HS-5 (cell line): ENCODE measurements at places on chromosomes 1 and 21.
A peak's percentile ranks its signal among the peaks of the same experiment; 100 is the strongest.

GRCh38 chr1:222623458-222623857 is 5.6 kb downstream of the MIA3 start:
- no peak for DNase-seq

- DNase-seq, result no peak
These were observed 188.3 kb upstream of the ZRANB2 start for GRCh38 chr1:71269179-71269578.

DNA sequence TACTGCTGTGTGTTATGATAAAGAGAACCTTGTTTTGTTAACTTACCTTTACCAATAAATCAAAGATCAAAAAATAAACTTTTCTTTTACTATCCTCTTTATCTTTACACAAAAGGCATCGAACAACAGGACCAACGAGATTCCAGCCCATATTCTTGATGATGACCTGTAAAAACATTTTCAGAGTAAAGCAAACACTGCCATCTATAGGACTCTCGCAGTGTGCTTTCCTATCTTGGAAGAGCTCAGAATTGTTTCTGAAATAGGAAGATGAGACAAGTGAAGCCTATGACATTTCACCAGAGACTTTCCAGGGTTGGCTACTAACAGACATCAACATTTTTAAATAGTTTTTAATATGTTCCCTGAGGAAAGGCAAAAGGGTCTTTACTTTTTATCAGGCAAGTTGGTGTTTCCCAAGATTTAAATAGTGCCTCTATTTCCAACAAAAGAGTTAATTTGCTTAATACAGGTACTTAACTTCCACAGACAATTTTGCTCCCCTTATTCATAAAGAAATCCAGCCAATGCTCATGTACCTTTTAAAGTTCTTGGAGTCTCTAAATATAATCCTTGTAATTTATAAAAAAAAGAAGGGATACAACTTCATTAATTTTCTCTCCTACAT is 7.3 kb downstream of the GLMN start:
- no peak for DNase-seq

DNA sequence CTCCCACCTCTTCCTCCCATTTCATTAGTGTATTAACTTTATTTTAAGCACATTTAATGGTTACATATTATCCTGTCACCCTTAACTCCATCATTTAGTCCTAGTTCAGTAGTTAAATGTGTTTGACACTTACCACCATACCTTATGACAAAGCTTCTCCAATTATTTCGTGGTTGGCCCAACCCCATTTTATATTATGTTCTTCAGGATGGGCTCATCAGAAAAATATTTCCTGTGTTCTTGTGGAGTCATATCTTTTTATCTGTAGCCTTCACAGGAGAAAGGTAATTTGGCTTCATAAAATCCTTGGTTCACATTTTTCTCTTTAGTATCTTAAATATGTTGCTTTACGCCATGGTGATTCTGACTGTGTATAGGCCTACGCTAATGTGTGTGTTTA is 142.3 kb upstream of the COL6A1 start:
- DNase-seq, result peak; percentile 49

GRCh38 chr1:2344121-2344681 is 47.2 kb downstream of the MORN1 start:
- DNase-seq, result no peak

GRCh38 chr1:175009532-175009931 is 9.8 kb downstream of the CACYBP start:
- no peak for DNase-seq

- DNase-seq, result no peak
These were observed 21.3 kb downstream of the RUNX1 start for GRCh38 chr21:35027563-35028450.

DNA sequence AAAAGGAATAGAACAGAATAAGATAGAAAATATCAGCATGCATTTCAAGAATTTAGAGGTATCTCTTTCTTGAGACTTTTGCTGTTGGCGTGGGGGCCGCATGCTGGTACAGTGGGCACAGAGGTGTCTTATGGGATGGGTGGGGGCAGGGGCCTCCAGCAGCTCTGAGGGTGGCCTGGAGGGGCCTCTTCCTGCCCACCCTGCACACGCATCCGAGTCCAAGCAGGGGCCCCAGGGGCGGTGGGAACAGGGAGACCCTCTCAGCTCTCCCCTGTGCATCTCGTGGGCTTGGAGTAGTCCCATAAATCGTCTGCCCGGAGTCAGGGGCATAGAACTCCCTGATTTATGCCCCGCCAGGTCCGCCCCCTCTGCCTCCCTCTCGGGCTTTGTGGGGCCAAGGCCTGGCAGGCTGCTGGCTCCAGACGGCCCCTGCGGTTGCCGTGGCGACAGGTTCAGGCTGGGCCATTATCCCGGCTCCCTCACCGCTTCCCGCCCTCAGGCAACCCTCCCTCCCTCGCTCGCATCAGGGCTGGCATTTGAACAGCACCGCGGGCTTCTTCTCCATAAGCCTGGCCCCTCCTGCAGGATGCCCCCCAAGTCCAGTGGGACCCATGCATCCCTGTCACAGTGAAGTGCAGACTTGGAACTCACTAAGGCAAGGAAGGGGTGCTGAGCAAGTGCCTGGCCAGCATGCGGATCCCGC is 133.2 kb upstream of the ZBTB40 start:
- DNase-seq, result no peak

DNA sequence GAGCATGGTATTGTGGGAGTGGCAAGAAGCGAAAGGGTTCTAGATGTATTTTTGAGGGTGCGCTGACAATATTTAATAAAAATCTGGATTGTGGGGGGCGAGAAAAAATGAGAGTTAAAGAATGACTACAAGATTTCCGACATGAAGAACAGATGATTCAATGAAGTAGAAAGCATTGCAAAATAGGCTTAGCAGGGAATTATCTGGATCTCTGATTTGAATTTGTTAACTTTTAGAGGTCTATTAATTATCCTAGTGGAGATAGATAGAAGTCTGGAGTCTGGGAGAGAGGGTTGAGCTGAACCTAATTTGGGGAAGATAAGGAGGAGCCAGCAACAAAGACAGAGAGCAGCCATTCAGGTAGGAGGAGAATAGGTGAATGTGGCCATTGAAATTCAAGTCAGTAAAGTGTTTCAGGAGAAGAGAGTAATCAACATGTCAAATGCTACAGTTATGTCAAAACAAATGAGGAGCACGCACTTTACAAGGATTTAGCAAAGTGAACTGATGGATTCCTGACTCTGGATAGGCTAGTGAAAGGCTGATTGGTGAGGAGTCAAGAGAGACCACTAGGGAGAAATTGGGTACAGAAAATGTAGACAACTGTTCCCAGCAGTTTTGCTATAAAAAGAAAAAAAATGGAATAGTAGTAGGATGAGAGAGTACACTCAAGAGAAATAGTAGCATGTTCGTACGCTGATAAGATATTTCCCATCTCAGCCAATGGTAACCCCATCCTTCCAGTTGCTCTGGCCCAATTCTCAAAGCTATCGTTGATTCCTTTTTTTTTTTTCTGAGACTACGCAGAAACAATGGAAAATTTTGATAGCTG is 393.2 kb upstream of the CXADR start:
- no peak for DNase-seq

GRCh38 chr1:31587720-31588423 is 11.6 kb downstream of the TINAGL1 start:
- no peak for DNase-seq

DNA sequence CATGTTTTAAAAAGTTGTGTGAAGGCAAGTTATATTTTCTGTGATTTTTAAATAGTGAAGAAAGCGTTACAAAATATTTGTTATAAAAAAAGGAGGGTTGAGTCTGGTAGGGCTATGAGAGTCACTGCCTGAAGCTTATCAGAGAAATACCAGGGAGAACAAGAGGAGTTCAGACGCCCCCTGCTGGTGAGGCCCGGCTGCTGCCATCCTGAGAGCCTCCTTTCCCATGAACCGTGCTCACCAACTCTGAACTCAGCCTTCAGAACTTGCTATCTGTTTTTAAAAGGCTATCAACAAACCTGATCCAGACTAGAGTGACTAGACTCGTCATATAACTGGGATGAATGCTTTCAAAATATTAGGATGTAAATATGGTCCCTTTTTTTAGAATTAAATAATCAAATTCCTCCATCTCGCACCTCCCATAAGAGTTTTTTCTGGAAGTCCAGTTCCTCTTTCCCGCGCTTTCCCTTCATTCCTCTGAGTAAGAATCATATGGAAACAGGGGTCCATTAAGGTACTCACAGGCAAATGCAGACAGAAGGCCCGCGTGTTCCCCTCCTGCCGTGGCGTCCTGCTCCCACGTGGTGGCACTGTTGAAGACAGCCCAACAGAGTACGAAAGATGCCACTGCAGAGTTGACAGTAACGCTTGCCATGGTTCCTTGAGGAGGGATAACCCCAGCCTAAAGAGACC is 26.2 kb upstream of the SPATA6 start:
- DNase-seq, result peak; percentile 10

GRCh38 chr1:185046668-185047067 is 1.3 kb downstream of the RNF2 start:
- no peak for DNase-seq

GRCh38 chr1:5571861-5572401 is 420.3 kb downstream of the NPHP4 start:
- no peak for DNase-seq

GRCh38 chr1:11736746-11737639 is 1.1 kb downstream of the AGTRAP start:
- peak; percentile 83 for DNase-seq

- DNase-seq, result peak; percentile 92
These were observed 57.3 kb upstream of the EFHD2 start for GRCh38 chr1:15352128-15352957.

GRCh38 chr1:178025613-178026356 is 55.9 kb upstream of the SEC16B start:
- no peak for DNase-seq

- DNase-seq, result peak; percentile 26
These were observed 344.4 kb downstream of the KCTD3 start for GRCh38 chr1:215911406-215911968.

- no peak for DNase-seq
These were observed 30.2 kb upstream of the RNF187 start for GRCh38 chr1:228457017-228457395.

- DNase-seq, result no peak
These were observed 23.1 kb downstream of the IL10RB start for GRCh38 chr21:33289199-33289819.

- DNase-seq, result peak; percentile 72
These were observed 29.3 kb downstream of the AK2 start for GRCh38 chr1:33007190-33008050.

- no peak for DNase-seq
These were observed 130.0 kb upstream of the BACE2 start for GRCh38 chr21:41037936-41038335.

DNA sequence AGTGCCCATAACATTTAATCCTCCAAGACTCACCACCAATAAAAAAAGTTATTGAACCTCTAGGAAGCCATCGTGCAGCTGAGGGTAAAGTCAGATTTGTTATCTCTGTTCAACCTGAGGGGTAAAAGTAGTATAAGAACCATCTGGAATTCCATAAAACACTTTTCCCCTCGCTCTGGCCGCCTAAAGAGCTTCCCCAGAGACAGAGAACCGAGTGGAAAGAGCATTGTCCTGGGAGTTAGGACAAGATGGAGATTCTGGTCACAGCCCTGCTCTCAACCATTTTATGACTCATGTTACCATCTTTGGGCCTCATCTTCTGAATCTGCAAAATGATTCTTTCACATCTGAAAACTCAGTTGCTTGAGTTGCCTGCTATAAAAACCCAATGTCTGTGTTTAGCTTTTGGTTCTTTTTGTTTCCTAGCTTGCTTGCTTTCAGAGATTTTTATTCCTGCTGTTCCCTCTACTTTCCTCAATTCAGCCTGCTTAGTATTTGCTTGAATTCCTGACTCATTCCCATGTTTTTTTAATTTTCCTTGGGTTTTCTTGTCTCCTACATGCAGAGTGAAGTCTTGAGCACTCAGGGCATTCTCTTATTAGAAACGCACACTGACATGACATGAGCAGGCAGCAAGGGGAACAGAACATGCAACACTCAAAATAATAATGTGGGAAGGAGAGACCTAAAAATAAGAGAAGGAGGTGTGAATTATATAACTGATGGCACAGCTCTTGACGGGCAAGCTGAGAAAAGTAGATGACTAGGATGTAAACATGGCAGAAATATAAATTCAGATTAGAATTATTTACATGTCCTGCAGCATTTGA is 1.7 kb downstream of the EPHX4 start:
- no peak for DNase-seq

GRCh38 chr1:206708058-206708457 is 23.4 kb downstream of the MAPKAPK2 start:
- no peak for DNase-seq

DNA sequence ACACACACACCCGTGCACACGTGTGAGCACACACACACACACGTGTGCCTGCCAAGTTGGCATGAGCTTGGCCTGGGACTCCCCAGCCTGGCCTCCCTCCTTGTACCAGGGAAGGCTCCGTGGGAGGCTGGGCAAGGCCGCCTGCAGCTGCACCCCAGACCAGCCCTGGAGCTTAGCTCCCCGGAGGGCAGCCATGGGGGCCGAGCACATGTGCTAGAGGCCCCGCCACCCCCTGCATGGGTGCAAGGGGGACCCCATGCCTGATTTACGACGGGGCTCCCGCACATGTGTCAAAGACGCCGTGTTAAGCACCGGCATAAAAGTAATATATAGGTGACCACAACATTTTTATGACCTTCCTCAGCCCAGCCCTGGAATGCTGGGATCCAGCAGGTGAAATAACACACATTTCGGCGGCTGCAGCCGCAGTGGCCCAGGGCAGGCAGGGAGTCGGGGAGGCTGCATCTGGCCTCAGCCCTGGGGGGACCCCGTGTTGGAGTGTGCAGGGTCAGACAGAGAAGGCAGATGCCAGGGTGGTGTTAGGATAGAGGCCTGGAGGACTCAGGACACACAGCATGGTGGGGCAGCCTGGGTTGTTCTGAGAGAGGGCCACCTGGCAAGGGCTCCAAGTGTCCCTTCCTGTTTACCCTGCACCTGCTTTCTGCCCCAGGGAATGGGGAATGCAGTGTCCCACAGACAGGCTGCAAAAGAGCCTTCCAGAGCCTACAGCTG is 56.3 kb downstream of the WNT9A start:
- DNase-seq, result no peak

- DNase-seq, result no peak
These were observed 3.2 kb downstream of the GREM2 start for GRCh38 chr1:240608707-240609106.

DNA sequence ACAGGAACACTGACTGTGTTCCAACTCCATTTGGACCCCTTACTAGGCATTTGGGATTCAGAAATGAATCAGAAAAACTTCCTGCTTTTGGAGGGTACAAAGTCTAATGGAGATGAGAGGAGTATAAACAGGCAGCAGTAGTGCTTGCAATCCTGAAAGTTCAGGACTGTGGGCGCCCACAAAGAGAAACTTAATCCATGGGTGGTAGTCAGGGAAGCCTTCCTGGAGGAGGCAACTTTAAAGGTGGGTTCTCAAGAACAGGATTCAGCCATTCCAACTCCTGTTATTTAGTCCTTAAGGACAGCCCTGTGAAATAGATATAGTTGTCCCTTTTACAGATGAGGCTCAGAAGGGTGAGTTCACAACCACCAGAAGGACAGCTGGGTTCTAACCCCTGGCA is 2.0 kb upstream of the LDLRAP1 start:
- no peak for DNase-seq
